Activated T-cell treated with anti-CD3 and anti-CD28 coated beads, Interleukin-2, amount 50 U/mL, for 72 hours (primary cell): ENCODE measurements at places on chromosomes 2 and 18. TPM values are rescaled to one million over a fixed set of nuclear protein-coding genes. Genes with fewer than 3 reads are reported as not detected.

GRCh38 chr18:12074736-12075135 is 18.9 kb upstream of the ANKRD62 start:
- DNase-seq = no peak

- no peak for DNase-seq
Observed at GRCh38 chr2:8658064-8658862, 23.6 kb upstream of the ID2 start.

DNA sequence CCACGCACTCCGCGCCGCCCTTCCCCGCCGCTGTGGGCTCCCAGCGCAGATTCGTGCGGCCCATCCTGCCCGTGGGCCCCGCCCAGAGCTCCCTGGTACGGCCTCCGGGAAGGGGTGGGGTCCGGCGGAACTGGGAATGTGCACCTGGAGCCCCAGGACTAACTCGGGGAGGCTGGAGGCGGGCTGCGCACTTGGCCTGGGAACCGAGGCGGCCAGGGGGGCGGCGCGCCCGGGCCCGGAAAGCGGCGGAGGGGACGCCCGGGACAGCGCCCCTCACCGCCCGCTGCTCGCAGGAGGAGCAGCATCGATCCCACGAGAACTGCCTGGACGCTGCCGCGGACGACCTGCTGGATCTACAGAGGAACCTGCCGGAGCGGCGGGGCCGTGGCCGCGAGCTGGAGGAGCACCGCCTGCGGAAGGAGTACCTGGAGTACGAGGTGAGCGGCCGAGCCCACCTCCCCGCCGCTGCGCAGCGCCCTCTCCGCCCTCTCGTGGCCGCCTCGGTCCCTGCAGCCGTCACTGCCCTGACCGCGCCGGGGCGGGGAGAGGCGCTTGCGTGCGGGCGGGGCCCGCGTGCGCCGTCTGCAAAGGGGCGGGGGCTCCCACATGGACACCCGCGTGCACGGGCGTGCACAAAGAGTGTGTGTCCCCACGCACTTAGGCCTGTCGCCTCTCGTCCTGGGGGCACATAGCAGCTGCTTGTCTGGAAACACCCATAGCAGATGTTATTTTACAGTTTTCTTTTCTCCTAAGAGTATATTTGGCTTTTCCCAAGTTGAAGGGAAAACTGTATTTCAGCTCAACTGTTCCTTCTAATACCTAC is 25.2 kb downstream of the PSD4 start:
- peak; percentile 76 for DNase-seq

DNA sequence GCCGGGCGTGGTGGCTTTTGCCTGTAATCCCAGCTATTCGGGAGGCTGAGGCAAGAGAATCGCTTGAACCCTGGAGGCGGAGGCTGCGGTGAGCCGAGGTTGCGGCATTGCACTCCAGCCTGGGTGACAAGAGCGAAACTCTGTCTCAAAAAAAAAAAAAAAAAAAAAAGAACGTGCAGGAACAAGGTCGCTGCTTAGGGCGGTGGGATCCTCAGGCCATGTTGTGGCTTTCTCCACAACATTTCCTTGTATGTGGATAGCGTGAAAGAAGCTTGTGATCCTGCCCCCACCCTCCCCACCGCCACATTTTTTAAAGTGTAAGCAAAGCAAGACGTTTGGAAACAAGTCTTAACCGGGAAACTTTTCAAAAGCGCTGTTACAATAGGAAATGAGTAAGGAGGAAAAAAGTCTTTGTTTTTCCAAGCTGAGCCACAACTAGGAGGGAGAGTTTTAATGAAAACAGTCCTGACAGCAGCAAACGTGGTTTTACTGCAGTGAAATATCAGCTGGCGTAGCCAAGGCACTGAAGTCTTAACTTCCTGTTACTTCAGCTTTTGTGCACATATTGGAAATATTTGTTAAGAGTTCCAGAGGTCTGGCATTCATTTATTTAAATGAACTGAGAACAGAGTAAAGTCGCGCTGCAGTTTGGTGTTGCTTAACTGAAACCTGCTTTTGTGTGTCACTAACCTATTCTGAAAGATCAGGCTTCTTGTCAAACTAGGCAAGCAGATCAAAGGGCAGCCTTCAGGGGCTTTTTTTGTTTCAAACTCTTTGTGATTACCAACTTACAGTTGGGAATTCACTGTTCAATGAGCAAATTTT is 3.8 kb downstream of the TGIF1 start:
- DNase-seq = peak; percentile 33

GRCh38 chr2:197179744-197180498 is 130.7 kb downstream of the ANKRD44 start:
- no peak for DNase-seq

SKOR2 gene
- 0.70 TPM for total RNA-seq

VWC2L gene
- total RNA-seq = not detected

GRP gene
- total RNA-seq = not detected
